T follicular helper cell (primary cell): ENCODE measurements at places on chromosomes 4 and X.

GRCh38 chr4:186537843-186538521 lies 17.4 kb downstream of the MTNR1A start:
- no peak for DNase-seq

- no peak for DNase-seq
Observed at GRCh38 chr4:159639671-159640323, 536.9 kb downstream of the RAPGEF2 start.

DNA sequence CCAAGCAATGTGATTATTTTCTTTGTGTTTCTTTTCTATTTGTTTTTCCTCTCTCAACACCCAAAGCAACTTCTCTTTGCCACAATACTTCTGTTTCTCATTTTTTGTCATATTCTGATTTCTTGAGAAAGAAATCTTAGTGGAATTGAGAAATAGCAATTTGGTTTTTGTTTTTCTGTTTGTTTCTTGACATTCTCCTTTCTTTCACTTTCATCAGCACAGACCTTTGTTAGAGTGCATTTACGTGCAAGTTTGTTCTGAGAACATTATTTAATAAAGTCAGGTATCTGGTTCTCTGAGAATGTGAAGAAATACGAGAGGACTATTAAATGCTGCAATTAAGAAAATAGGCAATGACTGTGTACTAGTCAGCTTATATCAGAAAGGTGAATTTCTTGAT lies 608.1 kb upstream of the AADAT start:
- no peak for DNase-seq

DNA sequence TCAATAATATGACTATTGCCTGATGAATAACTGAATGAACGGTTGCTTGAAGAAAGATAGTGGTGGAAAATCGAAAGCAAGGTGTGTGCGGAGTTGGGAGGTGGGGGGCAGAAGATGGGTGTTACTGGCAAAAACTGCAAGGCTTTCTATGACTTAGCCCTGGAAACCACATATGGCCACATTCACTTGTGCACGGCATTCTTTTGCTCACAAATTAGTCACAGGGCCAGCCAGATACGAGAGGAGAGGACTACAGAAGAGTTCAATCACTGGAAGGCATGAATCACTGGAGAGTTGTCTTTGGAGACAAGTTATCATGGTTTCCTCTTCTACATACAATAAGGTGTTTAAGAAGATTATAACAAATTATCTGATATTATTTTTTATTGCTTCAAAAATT lies 626.5 kb upstream of the CPEB2 start:
- no peak for DNase-seq

- no peak for DNase-seq
Observed at GRCh38 chrX:69028006-69028760, 137.1 kb downstream of the PJA1 start.

- no peak for DNase-seq
Observed at GRCh38 chr4:156685308-156685707, 286.3 kb downstream of the PDGFC start.

- DNase-seq, result no peak
Observed at GRCh38 chrX:10496345-10496965, 123.9 kb downstream of the MID1 start.

DNA sequence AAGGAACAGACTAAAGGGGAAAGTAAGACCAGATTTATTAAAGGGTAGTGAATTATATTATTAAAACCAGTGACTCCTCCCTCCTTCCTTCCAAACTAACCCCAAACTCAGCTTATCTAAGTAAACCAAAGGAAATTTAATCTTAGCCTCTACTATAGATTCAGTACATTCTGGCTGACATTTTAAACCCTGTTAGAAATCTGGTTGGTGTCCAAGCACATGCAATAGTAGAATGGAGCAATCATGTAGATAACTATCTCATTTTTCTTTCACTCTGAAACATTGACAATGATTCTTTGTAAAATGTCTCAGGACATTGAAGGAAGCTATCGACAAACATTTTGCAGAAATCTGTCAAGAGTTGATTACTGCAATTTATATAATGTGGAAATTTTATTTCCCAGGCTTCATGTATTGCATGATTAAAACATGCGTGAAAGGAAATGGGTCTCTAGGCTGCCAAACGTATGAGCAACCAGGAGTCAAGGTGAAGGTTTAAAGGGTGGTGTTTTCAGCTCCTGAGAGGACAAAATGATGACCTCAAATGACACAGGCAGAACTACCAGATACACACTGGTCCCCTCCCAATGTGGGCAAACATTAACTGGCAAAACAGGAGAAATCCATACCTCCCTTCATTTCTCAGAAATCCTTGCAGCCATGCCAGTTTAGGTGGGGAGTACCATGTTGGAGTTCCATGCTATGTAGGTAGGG lies 58.2 kb upstream of the RBM47 start:
- DNase-seq, result no peak
